Stimulated activated CD4-positive, alpha-beta T cell treated with anti-CD3 and anti-CD28 coated beads, Interleukin-4, amount 100 ng/mL, for 48 hours (primary cell): ENCODE measurements at places on chromosomes 16 and 17.

DNA sequence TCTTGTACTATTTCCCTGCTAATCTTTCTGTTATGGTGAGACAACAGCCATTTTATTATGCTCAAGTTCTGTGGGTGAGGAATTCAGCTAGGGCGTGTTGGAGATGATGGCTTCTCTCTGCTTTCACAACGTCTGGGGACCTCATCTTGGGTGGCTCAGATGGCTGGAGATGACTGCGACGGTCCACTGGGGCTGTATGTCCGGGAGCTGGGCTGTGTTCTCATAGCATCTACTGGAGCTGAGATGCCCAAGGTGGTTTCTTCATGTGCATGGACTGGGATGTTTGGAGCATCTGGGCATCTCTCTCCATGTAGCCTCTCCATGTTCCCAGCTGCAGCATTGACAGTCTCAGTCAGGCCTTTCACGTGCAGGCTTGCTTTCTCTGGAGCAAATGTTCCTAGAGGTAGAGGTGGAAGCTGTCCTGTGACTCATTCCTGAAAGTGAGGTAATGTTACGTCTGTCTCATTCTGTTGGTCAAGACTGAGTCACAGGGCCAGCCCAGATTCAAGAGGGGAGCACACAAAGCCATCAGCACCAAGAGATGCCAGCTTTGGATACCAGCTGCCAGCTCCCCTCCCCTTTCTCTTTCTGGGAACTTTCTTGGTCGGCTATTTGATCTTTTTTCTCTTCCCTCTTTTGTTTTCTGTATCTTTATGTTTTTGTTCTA lies 96.2 kb downstream of the RAP1GAP2 start:
- DNase-seq: no peak

GRCh38 chr17:28485049-28485448 lies 11.6 kb downstream of the SLC13A2 start:
- no peak for DNase-seq

GRCh38 chr16:54460263-54460860 lies 173.8 kb upstream of the IRX3 start:
- no peak for DNase-seq

GRCh38 chr16:57941016-57941664 lies 29.8 kb downstream of the CNGB1 start:
- no peak for DNase-seq

GRCh38 chr17:34424814-34425491 lies 61.9 kb upstream of the CCL1 start:
- no peak for DNase-seq

- DNase-seq: no peak
Observed at GRCh38 chr17:1999557-2000251, 25.4 kb downstream of the RTN4RL1 start.

GRCh38 chr16:316741-317464 lies 33.9 kb downstream of the PDIA2 start:
- no peak for DNase-seq
